ENCODE measurements at places on chromosomes 11 and 22.

GRCh38 chr11:120363436-120363835, 27.2 kb downstream of the ARHGEF12 start:
- DNase-seq, result no peak

GRCh38 chr22:29689206-29689879, 30.5 kb upstream of the CABP7 start:
- DNase-seq, result no peak

DNA sequence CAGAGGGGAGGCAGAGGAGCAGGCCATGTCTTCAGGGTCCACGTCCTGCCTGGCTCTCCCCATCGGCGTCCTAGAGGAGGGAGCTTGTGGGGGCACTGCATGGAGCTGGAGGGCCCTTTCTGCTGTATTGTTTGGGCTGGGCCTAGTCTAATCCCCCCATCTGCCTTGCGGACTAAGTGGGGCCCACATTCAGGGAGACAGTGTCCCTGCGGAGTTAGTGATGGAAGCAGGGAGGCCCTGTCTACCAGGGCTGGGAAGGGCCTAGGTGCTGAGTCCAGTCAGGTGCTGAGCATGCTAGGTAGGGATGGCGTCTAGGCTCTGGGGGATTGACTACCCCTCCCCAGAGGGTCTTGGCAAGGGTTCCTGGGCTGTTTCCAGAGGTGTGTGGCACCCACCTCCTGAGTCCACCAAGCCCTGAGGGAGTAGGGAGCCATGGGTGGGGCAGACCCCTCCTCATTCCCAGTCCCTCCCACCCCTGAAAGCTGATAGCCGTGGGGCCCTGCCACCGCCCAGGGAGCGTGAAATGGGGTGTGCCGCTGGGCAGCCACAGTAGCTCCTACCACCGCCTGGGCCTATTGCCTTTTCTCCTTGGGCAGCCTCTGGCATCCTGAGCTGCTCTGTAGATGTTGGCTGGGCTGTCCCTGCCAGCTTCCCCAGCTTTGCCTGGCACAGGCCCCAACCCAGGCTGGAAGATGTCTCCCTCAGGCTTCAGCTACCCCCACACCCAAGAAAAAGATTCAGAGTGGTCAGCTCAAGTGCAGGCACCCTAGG, 1.9 kb upstream of the POLD4 start:
- no peak for DNase-seq

- no peak for DNase-seq
These were observed 35.3 kb upstream of the ARHGAP20 start for GRCh38 chr11:110747531-110747930.

- no peak for DNase-seq
These were observed 235.0 kb downstream of the MIAT start for GRCh38 chr22:26892166-26893041.

DNA sequence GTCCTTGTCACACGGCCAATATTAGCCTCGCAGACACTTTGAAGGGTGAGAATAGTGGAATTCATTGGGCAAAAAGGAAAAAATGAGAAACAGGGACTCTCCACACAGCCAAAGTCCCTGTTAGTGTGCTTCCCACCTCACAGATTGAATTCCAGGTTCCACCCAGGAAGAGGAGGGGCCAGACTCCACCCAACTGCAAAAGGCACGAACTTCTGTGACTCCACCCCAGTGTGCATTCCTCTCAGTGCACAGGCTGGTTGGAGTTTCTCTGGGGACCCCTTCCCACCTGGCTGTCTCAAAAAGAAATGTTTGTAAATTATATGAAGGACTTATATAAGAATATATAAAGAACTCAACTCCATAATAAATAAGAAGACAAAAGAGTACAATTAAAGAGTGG, 12.1 kb upstream of the BTBD10 start:
- no peak for DNase-seq

DNA sequence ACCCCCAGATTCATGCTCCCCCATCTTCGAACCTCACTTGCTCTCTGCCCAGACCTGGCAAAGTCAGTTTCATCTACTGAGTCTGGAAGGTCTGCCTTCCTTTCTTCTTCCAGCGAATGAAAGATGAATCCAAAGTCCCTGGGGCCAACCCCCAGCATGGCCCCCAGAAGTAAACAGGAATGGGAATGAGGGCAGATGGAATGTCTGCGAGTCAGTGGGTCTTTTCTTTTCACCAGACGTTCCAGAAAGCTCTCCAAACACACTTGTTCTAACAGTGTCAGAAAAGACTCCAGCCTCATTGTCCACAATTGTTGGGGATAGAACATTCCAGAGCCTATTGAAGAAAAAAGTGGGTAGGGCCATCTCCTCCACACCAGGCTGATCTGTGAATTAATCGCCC, 28.6 kb downstream of the RIBC2 start:
- DNase-seq, result no peak

DNA sequence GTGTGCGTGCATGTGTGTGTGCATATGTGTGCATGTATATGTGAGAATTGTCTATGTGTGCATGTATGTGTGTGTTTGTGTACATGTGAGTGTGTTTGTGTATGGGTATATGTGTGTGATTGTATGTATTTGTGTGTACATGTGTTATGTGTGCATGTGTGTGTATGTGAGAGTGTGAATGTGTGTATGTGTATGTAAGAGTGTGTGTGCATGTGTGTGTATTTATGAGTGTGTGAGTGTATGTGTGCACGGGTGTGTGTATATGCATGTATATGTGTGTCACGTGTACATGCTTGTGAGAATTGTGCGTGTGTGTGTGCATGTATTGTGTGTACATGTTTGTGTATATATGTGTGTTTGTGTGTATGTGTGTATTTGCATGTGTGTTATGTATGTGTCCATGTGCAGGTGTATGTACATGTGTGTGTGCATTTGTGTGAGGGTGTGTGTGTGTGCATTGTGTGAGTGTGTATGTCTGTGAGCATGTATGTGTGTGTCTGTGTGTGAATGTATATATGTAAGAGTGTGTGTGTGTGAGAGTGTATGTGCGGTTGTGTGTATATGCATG, 16.0 kb downstream of the MB start:
- DNase-seq, result no peak

DNA sequence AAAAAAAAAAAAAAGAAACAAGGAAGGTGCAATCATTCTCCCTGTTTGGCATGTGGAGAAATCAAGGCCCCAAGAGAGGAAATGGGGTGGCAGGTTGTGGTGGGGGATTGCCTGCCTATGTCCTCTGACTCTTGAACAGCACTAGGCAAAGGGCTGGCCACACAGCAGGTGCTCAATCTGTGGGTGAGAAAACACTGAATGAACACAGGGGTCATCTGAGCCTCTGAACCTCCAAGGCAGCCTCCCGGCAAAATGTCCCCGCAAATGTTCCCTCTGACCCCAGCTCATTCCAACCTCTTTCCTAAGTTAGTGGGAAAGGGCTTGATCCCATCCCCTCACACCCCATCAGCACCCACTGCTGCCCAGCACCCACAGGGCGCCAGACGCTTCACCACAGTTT, 4.6 kb downstream of the PLA2G6 start:
- no peak for DNase-seq

DNA sequence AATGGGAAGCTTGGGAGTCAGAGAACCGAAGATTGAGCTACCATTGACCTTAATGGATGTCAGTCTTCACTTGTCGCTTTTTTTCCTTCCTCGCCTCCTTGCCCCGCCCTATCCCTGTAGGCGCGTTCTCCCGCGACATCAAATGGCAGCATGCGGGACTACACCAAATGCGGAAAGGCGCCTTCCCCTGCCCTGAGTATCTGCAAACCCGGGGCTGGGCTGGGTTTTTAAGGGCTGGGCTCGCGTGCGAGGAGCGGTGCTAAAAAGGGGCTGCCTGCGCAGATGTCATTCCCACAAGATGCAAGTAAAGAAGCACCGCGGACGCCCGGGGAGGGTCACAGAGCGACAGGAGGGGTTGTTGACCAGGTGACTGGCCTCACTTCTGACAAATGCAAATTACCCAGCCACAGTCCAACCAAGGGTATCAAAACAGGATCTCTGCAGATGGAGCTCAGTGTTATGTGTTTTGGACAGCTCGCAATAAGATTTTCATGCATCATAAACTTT, 4.7 kb upstream of the FAM111B start:
- no peak for DNase-seq

DNA sequence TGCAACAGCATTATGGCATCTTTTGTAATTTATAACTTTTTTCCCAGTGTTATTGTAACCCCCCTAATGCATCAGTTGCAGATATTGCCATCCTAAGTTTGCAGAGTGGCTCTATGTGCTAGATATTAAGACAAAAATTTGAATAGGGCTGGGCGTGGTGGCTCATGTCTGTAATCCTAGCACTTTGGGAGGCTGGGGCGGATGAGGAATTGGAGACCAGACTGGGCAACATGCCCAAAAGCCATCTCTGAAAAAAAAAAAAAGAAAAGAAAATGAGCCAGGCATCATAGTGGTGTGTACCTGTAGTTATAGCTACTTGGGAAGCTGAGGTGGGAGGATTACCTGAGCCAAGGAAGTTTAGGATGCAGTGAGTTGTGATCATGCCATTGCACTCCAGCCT, 50.1 kb upstream of the MUC15 start:
- no peak for DNase-seq

DNA sequence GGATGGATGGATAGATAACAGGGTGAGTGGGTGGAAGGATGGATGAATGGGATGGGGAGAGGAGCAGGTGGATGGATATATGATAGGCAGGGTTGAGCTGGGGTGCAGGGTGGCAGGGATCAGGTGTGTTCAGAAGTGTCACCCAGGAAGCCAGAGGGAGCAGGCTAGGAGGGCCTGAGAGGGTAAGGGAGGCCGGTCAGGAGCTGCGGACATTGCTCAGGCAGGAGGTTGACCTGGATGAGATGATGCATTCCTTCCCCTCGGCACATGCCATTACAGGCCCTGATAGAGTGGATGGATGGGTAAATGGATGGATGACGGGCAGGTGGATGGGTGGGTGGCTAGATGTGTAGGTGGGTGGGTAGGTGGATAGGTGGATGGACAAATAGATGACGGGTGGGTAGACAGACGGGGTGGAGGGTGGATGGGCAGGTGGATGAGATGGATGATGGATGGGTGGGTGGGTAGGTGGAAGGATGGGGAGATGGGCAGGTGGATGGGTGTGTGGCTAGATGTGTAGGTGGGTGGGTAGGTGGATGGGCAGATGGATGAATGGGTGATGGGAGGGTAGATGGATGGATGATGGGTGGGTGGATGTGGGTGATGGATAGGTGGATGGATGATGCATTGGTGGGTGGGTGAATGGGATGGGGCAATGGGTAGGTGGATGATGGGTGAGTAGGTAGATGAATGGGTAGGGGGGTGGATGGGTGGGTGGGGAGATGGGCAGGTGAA, 8.0 kb downstream of the DHCR7 start:
- no peak for DNase-seq

DNA sequence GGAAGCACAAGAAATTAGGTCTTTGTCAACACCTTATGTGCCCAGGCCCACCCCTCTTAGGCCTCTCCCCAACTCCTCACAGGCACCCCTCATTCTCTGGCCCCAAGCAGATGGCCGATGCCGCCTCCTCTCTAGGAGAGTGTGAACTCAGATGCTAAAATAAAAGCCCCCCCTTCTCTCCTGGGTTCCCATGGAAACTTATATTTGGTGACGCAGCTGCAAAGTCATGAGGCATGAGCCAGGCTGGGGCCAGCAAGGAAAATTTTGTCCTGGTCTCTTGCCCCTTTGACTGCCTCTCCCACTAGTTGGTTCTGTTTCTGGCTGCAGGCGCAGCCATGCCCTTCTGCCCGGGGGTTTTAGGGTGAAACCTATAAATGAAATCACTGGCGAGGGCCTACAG, 11.8 kb downstream of the RCOR2 start:
- no peak for DNase-seq

DNA sequence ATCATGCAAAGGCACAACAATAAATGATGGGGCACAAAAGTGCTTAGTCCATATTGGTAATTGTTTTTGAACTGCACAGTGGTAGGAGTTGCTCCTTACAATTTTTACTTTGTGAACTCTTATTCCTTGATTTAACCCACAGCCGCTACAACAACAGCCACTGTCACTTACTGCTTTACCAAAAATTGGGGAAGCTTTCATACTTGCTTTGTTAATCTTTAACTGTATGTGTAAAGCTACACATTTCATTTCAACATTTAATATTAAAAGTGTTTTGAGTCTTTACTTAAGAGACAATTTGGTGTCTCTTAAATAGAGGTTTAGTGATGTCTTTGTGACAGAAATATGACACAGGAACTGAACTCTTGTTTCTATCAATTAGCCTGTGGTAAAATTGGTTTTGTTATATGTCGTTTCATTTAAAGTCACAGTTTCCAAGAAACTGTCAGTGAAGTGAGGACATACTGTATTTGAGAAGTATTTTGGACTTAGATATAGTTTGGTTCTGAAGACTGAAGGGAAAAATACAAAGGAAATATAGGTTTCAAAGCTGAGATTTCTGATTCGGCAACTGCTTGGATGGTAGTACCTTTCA, 6.5 kb upstream of the IL18BP start:
- DNase-seq, result no peak

GRCh38 chr11:9065607-9066432, 25.6 kb downstream of the SCUBE2 start:
- peak; percentile 17 for DNase-seq

DNA sequence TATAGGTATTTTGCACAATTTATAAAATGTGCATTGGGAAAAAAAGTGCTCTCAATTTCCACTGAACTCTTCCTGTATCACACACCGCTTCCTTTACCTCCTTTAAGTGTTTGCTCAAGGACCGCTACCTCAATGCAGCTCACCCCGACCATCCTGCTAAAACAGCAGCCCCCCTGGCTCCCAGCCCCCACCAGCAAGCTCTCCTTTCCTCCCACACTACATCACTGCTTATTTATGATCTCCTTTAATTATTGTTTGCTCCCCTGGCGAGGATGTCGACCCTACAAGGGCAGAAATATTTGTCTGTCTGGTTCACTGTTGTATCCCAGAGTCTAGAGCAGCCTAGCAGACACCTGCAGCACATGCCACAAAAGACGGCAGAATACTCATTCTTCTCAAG, 10.0 kb downstream of the SHANK2 start:
- DNase-seq, result no peak

- DNase-seq, result no peak
These were observed 627.7 kb downstream of the OPCML start for GRCh38 chr11:132904607-132905006.

- no peak for DNase-seq
These were observed 10.5 kb downstream of the SCN4B start for GRCh38 chr11:118142081-118142480.

DNA sequence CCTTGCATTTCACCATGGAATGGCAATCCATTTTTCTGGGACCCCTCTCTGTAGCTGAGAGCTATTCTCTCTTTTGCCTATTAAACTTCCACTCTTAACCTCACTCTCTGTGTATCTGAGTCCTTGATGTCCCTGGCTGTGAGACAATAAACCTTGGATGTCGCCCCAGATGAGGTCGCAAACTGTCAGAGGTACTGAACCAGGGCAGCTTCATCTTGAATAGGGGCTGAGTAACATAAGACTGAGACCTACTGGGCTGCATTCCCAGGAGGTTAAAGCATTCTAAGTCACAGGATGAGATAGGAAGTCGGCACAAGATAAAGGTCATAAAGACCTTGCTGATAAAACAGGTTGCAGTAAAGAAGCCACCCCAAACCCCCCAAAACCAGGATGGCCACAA, 68.0 kb downstream of the RSF1 start:
- DNase-seq, result no peak
